CD4-positive, alpha-beta T cell treated with Interleukin-15 for 1 hour (primary cell): ENCODE measurements at places on chromosomes 11 and 22.

DNA sequence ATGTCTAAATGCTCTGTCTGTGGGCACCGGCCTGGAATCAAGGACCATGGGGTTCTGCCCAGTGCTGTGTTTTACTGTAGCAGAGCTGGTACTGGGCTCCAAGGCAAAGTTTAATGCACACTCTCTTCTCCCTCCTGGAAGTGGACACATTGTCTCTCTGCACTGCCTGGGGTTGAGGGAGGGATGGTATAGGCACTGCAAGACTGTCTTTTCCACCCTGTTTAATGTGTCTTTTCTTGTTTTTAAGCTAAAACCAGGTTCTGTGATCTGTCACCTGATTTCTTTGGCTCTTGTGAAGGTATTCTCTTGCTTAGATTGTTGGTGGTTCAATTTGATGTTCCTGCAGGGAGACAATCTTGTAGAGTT lies 109.3 kb upstream of the SERPIND1 start:
- DNase-seq = no peak

DNA sequence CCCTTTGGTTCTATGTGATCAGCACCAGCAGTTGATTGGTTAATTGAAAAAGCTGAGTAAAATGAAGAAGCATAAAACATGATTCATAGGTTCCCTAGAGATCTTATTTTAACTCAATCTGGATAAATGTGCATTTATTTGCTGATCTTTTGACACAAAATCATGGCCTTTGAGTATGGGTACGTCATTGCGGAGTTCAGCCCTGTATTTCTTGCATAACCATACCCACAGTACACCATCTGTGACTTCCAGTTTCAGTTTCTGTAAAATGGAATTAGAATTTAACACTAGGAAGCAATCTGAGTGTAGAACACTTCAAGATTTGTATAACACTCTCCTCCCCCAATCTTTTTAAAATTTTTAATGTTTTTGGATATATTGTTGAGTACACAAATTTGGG lies 358.2 kb downstream of the DDX10 start:
- no peak for DNase-seq

DNA sequence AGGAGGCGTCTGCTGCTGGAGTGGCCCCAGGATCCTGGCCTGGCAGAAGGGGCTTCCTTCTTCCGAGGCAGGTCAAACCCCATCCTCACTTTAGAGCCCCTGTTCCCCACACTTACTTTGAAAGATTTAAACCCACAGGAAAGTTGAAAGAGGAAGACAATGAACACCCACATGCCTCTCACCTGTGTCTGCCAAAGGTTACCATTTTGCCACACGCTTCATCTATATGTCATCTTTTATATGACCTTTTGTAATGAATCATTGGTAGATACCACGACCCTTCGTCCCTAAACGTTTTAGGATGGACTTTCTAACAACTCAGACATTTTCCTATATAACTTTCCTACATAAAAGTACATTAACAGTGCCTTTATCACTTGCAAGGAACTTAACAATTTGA lies 39.8 kb upstream of the BID start:
- DNase-seq = no peak

GRCh38 chr11:12376259-12377081 lies 901 bp upstream of the PARVA start:
- no peak for DNase-seq

- no peak for DNase-seq
These were observed 2.0 kb downstream of the DHCR7 start for GRCh38 chr11:71446150-71446549.

DNA sequence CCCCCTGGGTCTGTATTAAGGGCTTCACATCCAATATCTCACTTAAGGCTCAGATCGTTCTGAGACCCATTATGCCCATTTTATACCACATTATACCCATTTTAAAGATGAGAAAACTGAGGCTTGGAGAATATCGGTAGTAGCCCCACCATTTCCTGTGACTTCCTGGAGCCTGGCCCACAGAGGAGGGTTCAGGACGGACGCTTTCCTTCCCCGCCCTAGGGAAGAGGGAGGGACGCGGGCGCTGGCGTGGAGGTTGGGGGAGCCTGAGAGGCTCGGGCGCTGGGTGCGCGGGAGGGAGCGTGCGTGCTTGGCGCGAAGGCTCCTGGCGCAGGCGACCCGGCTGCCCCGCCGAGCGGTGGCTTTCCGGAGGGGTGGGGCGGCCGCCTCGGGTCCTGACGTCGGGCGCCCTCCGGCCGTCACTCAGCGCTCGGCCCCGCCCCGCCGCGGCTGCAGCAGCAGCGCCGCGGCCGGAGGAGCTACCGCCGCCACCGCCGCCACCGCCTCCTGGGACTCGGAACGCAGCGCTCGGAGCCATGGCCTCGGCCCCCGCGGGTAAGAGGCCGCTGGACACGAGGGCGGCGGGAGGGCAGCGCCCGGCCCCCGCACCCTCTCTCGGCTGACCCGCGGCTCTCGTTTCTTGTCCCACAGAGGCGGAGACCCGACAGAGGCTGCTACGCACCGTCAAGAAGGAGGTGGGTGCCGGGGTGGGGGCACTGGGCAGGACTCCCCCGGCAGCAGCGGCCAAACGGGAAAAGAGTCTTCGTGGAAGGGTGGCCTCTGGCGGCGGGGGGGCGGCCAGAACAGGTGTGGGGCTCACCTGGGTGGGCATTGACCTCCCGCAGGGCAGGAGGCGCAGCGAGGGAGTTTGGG lies at the start of gene SGSM1:
TSS of gene SGSM1 (plus strand) at position 422 of the 873 bp plus-strand sequence. CDS start at position 537, 115 bp downstream.
- peak; percentile 74 for DNase-seq

DNA sequence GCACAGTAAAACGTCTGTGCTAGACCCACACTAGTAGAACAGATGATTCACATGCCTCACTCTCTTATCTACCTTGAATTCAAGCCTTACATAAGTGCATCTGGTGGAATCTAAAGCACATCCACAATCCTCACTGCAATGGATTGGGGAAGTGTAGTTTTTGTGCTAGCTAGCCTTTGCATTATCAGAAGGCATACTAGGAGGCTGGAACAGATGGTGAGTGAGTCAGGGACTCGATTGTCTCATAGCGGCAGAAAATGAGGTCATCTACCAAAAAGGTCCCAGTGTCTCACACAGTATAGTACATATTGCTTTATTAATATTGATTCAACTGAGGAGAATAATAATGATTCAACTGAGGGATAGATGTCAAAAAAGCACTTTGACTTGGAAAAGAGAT lies 9.3 kb downstream of the MSANTD4 start:
- no peak for DNase-seq

DNA sequence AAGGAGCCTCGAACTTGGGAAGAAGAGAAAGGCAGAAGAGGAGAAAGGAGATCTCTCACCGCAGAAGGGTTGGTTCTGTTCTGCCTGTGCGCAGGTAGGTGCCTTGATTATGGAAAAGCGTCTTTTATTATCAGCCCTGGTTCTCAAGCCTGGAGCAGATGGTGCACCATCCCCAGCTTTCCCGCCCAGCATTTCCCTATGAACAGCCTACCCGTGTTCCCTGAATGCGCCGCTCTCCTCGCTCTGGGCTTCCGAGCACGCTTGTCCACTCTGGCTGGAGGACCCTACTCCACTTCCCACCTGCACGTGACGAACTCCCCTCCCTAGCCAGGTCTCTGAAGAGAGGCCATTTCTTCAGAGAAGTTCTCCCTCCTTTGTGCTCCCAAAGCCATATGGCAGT lies 15.2 kb downstream of the IGSF9B start:
- DNase-seq = no peak

DNA sequence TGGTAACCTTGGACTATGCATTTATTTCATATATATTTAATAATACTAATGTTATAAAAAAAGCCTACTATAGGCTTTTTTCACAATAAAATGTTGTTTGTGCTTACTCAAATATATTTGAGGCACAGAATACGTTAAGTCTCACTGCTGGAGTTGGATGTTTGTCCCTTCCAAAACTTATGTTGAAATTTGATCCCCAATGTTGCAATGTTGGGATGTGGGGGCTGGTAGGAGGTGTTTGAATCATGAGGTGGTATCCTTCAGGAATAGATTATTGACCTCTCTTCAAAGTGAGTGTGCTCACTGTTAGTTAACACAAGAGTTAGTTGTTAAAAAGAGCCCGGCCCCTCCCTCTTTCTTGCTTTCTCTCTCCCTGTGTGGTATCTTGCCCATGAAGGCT lies 1295.9 kb downstream of the JRKL start:
- no peak for DNase-seq

DNA sequence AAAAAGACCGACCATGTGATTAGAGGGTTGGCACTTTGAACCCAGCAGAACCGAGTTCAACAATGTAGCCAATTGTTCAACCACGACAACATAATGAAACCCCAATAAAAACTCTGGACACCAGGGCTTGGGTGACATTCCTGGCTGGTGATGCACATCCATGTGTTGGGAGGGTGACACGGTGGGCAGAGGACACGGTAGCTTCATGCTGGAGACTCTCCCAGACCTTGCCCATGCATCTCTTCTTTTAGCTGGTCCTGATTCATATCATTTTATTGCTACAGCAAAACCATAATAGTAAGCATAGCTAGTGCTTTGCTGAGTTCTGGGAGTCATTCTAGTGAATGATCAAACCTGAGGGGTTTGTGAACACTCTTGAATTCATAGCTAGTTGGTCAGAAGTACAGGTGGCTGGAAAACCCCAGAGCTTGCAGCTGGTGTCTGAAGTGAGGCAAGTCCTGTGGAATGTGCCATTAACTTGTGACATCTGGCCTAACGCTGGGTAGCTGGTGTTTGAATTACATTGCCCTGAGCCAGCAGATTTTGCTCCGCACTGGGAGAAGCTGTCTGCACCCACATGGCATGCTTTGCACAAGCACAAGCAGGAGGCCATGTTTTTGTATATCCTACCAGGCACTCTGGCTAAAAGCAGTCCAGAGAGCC lies 14.0 kb downstream of the RPUSD4 start:
- DNase-seq = no peak

DNA sequence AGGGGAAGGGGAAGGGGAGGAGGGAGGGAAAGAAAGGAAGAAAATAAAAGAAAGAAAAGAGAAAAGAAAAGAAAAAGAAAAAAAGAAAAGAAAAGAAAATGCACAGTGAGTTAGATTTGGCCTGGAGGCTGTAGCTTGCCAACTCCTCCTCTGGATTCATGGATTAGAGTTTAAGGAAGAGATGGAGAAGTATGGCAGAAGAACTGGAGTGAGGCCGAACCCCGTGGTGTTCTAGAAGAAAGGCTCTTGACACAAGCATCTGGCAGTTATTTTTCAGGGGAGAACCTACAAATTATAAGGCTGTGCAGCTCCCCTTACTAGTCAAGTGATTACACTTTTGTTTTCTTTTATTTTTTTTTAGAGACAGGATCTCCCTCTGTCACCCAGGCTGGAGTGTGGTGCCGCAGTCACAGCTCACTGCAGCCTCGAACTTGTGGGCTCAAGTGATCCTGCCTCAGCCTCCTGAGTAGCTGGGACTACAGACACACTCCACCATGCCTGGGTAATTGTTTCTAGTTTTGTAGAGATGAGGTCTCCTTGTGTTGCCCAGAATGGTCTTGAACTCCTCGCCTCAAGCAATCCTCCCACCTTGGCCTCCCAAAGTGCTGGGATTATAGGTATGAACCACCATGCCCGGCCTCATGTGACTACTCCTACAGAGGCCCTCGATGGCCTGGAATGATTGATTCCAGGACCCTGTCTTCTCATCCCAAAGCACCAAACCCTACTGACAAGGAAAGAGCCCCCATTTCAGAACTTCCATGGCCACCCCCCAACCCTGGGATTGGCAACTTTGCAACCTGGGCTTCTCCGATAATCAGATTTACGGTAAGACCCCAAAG lies 19.5 kb downstream of the ZNF74 start:
- no peak for DNase-seq

- peak; percentile 66 for DNase-seq
These were observed 19.7 kb upstream of the PDGFB start for GRCh38 chr22:39264349-39265038.

DNA sequence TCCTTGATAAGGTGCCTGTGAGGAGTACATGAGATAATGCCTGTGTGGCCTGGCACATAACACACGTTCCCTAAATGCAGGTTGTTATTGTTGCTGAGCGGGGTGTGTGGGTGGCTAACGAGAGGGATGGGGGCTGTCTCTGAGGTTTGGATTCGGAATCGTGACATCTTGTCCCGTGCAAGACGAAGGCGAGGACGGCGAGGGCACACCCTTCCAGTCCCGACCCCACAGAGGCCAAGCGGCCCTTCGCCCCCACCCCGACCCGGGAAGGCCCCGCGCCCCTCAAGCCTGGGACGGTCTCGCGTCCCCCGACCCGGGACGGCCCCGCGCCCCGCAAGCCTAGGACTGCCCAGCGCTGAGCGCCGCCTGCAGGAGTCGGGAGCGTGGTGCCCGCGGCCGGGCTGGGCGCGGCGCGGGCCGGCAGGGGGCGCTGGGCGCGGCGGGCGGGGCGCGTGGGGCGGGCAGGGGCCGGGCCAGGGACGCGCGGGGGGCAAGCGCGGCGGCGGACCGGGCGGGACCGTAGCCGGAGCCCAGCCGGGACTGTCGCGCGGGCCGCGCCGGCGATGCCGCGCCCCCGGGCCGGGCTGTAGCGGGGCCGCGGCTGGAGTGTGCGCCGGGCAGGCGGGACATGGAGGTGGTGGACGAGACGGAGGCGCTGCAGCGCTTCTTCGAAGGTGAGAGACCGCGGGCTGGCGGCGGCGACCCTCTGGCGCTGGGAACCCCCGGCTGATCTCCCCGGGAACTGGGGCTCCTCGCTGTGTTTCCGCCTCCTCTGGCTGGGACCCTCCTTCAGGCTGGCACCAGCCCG lies at the start of gene MYRF:
TSS of gene MYRF (plus strand) at position 520 of the 808 bp plus-strand sequence. CDS start at position 629, 109 bp downstream.
- DNase-seq = peak; percentile 43

DNA sequence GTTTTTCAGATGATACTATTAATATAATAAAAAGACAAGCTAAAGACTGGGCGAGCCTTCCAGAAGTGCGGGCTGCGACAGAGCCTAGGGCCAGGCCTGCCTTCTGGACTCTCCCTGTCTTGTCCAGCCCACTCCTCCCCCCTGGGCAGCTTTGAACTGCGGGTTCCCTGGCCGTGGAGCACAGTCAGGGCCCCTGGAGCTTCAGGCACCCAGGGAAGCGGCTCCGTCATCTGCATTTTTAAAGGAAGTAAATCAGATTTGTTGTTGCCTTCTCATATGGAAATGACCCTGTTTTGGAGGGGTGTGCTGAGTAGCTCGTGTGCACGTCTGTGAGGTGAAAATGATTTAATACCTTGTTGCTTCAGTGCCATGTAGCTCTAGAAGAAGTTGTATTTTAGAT lies 265.3 kb downstream of the TBC1D22A start:
- no peak for DNase-seq

DNA sequence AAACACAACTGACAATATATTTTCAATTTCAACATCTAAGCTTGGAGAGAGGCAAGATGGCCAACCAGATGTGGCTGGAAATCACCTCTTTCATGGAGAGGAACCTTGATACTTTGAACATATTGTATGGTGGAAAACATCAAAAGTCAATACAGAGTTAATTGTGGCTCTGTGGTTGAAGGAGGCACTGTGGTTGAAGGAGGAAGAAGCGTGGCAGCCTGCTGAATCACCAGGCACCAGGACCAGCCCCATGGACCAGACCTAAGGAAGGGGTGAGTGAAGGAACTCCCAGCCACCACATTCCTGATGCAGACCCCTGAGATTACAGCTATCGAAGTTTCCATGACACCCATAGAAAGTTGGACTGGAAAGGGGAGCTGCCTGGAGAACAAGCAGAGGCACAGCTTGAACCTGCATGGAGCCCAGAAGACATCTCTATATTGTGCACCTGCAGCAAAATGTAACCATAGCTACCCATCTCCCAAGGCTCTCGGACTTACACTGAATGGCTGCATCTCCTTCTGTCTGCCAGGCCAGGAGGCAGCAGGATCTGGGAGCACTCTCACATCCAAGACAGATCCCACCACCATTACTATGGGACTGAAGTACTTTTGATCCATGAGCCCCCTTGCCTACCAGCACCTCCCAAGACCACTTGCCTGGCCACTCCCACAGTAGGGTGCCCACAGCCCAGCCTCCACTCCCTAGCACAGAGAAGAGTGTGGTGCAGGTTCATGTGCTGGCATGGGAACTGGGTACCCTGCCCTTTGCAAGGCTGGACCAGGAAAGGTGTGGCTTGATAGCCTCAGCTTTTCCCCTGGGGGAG lies 79.8 kb upstream of the SC5D start:
- no peak for DNase-seq
